Omental fat pad (tissue), 4 donors: ENCODE measurements at places on chromosomes 7 and 10. TPM values are rescaled to one million over a fixed set of nuclear protein-coding genes. Genes with fewer than 3 reads are reported as not detected.

Gene ZP3
- total RNA-seq = 2.6 TPM

Gene SLC16A9
- 0.60 TPM for total RNA-seq

Gene FAM24B
- 1.0 TPM for total RNA-seq

Gene GPR26
- not detected for total RNA-seq

Gene DCLRE1C
- total RNA-seq = 5.9 TPM

Gene DDIT4
- 196 TPM for total RNA-seq

Gene ARMC3
- not detected for total RNA-seq

Gene SORCS1
- 0.09 TPM for total RNA-seq

Gene FLNC
- total RNA-seq = 140 TPM

Gene ASB10
- total RNA-seq = not detected

Gene PCDH15
- not detected for total RNA-seq

Gene OR2A5
- not detected for total RNA-seq

Gene ABCA13
- total RNA-seq = 0.37 TPM

Gene TACR2
- total RNA-seq = 0.44 TPM

Gene MSS51
- 1.0 TPM for total RNA-seq

Gene PLEKHS1
- not detected for total RNA-seq

Gene SLC26A5
- total RNA-seq = 0.47 TPM

Gene CYP3A4
- total RNA-seq = not detected

Gene EVX1
- not detected for total RNA-seq

Gene HECTD2
- 16.7 TPM for total RNA-seq

Gene TRIM50
- 0.28 TPM for total RNA-seq

Gene HOXA4
- 2.4 TPM for total RNA-seq

Gene OR2A1
- total RNA-seq = 0.95 TPM

Gene FBXO24
- total RNA-seq = 0.36 TPM

Gene AIFM2
- total RNA-seq = 118 TPM

Gene LIPF
- not detected for total RNA-seq

Gene PON3
- total RNA-seq = 1.3 TPM

Gene PGAM2
- not detected for total RNA-seq

Gene STK31
- 0.37 TPM for total RNA-seq

Gene TDRD1
- 0.24 TPM for total RNA-seq

Gene OR13A1
- not detected for total RNA-seq

Gene ZFYVE27
- total RNA-seq = 21.3 TPM

Gene ASB13
- total RNA-seq = 17.3 TPM

Gene PRR15
- total RNA-seq = 7.5 TPM

Gene R3HCC1L
- 8.5 TPM for total RNA-seq

Gene A1CF
- not detected for total RNA-seq

Gene SLC18A2
- 0.60 TPM for total RNA-seq

Gene GBX1
- total RNA-seq = not detected

Gene AIMP2
- total RNA-seq = 42.6 TPM

Gene STAG3
- 0.75 TPM for total RNA-seq

Gene MET
- 36.9 TPM for total RNA-seq

Gene GHRHR
- total RNA-seq = not detected

Gene LOXL4
- total RNA-seq = 9.0 TPM

Gene DNMBP
- 17.5 TPM for total RNA-seq

Gene HOXA1
- total RNA-seq = 0.79 TPM
